ENCODE measurements at places on chromosomes 12 and 14.

- DNase-seq = no peak
Measured at GRCh38 chr14:61654026-61654425, 41.3 kb upstream of the HIF1A start.

DNA sequence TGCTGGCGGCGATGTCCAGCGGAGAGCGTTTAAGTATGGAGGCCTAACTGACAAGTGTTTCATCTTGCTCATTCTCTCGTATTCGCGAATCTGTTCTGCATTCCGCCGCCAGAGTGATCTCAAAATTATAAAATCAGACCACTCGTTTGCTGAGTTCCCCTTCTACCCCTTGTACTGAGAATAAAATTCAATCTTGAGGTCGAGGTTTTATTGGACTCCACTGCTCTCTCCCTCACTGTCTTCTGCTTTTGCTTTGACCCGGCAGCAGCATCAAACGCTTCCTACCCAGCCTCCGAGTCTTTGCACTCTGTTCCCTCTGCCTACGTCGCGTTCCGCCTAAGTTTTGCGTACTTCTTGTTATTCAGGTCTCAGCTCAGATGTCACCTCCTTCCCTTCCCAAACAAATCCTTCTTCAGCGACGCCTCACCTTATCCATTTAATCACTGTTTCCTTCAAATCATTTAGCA is 462 bp downstream of the KNTC1 start:
- no peak for DNase-seq

- DNase-seq = no peak
Measured at GRCh38 chr14:103916636-103917262, 11.5 kb upstream of the TDRD9 start.

- no peak for DNase-seq
Measured at GRCh38 chr14:100677152-100677551, 49.5 kb upstream of the DLK1 start.
